NCI-H1417 (cell line): ENCODE measurements at places on chromosomes 1 and 21.

- no peak for DNase-seq
Observed at GRCh38 chr1:53125623-53126360, 16.6 kb downstream of the SLC1A7 start.

DNA sequence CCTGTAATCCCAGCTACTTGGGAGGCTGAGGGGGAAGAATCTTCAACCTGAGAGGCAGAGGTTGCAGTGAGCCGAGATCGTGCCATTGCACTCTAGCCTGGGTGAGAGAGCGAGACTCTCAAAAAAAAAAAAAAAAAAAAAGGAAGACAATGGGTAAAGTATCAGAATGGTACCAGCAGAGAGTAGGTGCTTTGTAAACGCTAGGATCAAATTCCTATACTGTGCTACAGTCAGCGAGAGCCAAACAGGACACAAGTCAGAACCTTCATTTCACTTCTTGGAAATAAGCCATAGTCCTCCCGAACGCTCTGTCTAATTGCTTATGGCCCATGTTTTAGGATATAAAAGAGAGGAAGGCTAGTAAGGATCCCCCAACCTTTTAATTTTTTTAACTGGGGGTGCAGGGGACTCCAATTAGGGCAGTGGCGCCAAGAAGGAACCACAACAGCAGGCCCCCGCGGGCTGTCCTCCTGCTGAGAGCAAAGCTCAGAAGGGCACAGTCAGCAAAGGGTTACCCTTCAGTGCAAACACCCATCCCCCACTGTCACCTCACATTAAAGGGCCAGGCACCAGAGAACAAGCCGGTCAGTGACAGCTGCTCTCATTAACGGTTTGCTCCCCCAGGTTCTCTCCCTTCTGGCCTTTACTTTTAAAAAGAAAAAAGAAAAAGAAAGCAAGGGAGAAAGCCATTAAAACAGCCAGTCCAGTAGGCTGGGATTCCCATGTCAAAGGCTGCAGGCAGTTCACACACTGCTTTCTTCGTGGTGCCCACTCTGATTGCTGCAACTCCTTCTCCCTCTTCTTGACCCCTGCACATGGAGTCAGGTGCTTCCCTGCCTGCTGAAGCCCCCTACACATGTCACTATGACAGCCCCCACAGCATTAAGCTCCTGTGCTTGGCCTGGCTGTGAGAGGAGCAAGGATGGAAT lies 69.4 kb downstream of the PLPP3 start:
- no peak for DNase-seq

- no peak for DNase-seq
Observed at GRCh38 chr1:58988752-58989151, 204.9 kb upstream of the JUN start.

DNA sequence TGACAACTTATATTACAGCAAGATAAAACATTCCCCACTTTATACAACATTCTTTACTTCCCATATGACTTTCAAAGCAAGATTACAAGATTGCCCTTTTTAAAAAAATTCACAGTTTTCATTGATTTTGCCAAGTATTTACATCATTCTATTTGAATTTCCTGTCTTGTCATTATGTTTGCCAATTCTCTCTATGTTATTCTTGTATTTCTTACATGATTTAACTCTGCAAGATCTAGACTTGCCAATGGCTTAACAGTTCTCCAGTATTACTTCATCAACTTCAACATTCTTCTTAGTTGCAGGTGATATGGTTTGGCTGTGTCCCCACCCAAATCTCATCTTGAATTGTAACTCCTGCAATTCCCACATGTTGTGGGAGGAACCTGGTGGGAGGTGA lies 31.6 kb downstream of the FMO4 start:
- DNase-seq, result no peak

- DNase-seq, result no peak
Observed at GRCh38 chr1:1054971-1055370, 19.1 kb downstream of the RNF223 start.

- DNase-seq, result no peak
Observed at GRCh38 chr1:181014477-181015250, 8.0 kb downstream of the STX6 start.

DNA sequence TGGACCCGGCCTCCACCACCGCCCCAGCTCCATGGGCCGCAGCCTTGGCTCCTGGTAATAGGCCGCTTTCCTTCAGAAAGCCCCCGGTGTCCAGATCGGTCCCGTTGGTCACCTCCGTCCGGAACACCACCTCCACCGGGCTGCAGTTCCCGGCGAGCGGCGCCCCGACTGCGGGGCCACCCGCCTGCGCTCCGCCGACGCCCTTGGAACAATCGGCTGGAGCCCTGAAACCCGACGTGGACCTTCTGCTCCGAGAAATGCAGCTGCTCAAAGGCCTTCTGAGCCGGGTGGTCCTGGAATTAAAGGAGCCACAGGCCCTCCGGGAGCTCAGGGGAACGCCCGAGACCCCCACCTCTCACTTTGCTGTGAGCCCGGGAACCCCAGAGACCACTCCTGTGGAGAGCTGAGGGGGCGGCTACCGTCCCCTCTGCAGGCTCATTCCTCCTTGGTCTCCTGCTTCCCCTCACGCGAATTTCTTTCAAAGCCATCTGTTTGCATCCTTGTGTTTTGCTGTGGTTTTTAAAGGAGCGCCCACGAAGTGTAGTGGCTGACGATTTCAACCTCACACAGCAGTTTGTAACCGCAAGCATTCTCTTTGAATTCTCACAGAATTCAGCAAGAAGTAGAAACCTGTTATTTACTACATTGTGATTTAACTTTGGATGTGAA lies 6.0 kb downstream of the FCRLB start:
- DNase-seq, result no peak

GRCh38 chr1:36621531-36621930 lies 138.8 kb upstream of the CSF3R start:
- no peak for DNase-seq

GRCh38 chr1:65795311-65795710 lies 2.6 kb downstream of the PDE4B start:
- no peak for DNase-seq

- no peak for DNase-seq
Observed at GRCh38 chr1:22830041-22830566, 119.5 kb downstream of the EPHB2 start.

DNA sequence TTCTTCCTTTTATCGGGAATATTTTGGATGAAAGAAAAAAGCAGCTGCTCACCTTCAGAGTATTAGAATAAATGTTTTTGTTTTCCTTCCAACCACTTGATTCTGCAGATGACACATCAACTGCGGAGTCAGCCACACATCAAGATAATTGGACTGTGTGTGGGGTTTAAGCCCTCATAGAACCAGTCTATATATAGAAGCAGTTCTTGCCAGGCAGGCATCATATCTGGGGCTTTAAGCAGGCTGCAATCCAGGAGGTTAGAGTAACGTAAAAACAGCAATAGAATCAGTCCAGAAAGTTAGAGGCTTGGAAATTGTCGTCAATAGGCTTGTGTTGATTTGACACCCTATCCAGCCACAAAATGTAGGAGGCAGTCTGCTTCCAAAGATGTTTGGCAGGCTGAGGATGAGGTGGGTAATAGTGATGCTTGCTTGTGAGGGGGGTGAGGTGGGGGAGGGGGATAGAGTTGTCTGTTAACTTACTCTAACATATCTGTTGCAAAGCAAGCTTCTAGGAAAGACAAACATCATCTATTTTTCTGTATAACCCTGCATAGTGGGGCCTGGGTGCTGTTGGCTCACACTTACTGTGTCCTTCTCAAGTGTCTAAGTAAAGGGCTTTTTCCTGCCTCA lies 64.8 kb downstream of the PEX14 start:
- DNase-seq, result no peak

DNA sequence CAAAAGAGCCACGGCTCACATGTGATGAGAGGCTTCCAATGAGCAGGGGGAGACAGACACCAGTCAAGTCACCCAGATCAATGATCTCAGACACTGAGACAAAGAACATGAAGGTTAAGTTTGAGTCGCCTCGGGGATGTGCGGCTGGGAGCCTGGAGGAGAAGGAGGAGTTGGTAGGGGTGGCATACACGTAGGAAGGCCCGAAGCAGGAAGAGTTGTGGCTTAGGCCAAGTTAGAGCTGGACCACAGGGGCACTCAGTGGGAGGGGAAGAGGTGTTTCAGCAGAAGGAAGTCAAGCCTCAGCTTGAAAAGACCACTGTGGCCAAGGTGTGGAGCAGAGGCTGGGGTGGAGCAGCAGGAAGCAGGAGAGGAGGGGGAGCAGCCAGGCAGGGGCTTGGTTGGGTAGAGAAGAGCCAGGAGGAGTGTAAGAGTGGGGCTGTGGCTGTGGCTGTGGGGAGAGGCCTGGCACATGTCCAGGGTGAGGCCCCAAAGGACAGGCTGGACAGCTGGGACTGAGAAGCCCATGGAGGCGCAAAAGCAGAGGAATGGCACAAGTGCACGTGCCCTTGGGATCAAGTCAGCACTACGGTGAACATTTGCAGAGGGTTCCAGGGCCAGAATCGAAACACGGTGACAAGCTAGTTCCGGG lies 27.6 kb downstream of the CTNNBIP1 start:
- no peak for DNase-seq

- no peak for DNase-seq
Observed at GRCh38 chr1:81183051-81183450, 617.7 kb upstream of the ADGRL2 start.

- DNase-seq, result no peak
Observed at GRCh38 chr1:59994302-59995198, 68.0 kb upstream of the CYP2J2 start.

- peak; percentile 78 for DNase-seq
Observed at GRCh38 chr1:48677306-48678287, 99.1 kb downstream of the BEND5 start.

- DNase-seq, result peak; percentile 90
Observed at GRCh38 chr1:37038227-37039093, 4.1 kb upstream of the GRIK3 start.

- no peak for DNase-seq
Observed at GRCh38 chr1:54328066-54328636, 78.0 kb downstream of the SSBP3 start.

GRCh38 chr1:4517186-4517954 lies 137.0 kb upstream of the AJAP1 start:
- DNase-seq, result peak; percentile 7

DNA sequence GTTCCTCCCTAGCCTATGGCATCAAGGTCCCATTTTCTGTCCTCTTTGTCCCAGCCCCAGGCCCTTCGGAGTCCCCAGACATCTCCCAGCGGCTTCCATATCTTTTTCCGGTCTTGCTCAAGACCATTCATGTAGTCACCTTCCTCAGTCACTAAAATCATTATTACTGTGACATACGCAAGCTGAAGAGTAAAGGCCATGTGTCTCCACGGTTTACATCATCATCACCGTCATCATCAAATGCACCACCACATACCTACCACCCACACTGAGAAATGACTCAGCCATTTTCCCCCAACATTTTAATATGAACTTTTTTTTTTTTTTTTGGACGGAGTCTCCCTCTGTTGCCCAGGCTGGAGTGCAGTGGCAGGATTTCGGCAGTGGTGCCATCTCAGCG lies 43.4 kb downstream of the FHAD1 start:
- no peak for DNase-seq

DNA sequence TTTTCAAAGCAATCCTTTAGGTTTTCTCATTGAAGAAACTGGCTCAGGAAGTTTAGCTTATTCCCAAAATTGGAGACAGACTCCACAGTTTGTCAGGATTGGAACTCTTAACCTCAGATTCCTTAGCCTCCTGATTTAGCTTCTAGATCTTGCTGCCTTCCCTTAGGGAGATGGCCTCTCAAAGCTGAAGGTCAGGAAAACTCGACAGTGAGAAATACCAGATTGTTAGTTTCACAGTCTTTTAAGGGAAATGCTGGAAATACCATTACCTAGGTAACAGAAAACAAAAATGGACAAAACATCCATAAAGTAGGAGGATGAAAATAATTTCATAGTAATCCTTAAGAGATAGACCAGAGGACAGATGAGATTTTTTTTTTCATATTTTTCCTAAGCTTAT lies 7.8 kb downstream of the RASAL2 start:
- no peak for DNase-seq

- DNase-seq, result no peak
Observed at GRCh38 chr1:204483791-204484190, 10.8 kb downstream of the PIK3C2B start.

DNA sequence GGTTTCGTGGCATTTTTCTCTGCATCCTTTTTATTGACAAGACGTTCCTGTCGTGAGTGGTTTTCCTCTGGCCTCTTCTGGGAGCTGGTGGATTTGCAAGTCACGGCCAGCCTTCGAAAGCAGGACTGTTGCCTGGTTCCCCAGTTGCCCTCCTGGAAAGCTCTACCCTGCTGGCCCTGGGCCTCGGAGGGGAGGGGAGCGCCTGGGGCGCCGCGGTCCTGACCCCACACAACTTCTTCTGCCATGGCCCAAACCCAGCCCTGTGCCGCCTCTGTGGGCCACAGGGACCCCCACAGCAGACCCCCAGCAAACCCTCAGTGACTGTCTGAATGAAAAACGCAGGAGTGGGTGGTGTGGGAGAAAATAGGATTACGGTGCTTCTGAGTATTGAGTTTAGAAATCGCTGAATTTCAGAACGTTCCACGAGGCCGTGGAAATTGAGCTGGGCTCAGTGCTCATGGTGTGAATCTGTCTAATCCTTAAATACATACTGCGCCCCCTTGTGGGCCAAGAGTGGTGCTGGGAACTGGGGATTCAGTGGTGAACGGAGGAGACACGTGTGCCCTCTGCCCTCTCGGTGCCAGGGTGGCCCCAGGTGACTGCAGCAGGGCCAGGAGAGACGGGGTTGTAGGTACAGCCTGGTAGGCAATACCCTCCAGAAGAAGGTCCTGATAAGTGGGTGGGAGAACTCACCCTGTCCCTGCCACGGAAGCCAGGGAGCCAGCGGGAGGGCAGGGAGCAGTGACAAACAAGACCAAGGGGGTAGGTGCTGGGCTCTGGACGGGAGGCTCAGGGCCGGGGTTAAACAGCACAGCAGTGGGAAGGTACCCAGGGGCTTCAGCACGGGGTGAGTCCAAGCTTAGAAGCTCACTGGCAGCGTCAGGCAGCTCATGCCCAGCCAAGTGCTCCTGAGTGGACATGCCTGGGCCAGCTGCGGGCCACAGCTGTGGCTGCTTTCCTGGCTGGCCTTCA lies 101.2 kb upstream of the COL6A1 start:
- peak; percentile 73 for DNase-seq

DNA sequence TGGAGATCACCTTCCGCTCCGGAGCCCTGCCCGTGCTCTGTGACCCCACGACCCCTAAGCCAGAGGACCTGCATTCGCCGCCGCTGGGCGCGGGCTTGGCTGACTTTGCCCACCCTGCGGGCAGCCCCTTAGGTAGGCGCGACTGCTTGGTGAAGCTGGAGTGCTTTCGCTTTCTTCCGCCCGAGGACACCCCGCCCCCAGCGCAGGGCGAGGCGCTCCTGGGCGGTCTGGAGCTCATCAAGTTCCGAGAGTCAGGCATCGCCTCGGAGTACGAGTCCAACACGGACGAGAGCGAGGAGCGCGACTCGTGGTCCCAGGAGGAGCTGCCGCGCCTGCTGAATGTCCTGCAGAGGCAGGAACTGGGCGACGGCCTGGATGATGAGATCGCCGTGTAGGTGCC lies 9.6 kb downstream of the SPATA46 start:
- no peak for DNase-seq

- no peak for DNase-seq
Observed at GRCh38 chr1:168468042-168468809, 75.6 kb downstream of the XCL2 start.

DNA sequence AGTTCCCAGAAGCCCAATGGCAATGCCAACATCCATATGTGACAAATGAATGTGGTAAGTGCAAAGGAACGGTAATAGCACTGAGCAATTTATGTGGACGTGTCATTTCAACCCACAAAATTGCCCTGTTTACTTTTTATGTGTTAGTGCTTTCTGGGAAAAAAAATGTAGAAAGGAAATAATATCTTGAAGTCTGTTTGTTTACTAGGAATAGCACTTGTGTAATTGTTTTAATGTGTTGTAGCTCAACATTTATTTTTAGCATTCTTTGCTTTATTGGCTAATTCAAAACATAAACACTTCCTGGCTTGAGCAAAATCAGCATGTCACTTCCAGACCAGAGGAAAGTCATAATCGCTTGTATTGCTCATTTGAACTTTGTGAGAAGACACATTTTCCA lies 224.8 kb upstream of the KCNK2 start:
- no peak for DNase-seq
